Inflammatory macrophage treated with lipopolysaccharide for 1 hour (primary cell): ENCODE measurements at places on chromosomes 2 and 18.

GRCh38 chr18:37714691-37715090 is 149.1 kb upstream of the CELF4 start:
- DNase-seq, result no peak

DNA sequence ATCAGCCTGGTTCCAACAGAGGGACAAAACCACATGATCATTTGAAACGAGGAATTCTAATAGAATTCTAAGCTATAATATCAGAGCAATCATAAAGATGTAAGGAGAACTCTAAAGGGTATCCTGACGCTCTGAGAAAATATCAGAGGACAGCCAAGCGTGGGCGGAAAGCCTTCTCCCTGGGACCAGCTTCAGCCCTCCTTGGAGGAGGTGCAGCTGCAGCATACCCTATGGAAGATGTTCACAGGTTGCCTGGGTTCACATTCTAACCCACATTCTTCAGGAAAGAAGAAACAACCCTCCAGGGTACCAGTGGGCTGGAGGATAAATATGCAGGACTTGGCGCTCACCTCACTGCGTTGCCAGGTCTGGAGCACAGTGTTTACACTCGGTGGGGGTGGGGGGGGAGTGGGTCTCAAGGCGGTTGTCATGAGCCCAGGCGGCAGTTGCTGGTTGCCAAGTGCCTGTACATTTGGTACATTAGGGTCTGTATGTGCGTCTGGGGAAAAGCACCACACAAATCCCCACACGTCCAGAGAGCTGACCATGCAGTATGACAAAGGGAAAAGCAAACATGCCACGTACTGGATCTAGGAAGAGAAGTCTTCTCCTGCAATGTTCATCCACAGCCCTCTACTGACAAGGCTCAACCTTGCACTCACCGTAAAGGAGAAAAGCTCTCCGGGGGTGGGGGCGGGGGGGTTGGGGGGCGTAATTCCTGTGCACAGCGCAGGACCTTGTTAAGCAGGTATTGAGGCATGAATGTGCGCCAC is 80.5 kb downstream of the CDH19 start:
- no peak for DNase-seq

DNA sequence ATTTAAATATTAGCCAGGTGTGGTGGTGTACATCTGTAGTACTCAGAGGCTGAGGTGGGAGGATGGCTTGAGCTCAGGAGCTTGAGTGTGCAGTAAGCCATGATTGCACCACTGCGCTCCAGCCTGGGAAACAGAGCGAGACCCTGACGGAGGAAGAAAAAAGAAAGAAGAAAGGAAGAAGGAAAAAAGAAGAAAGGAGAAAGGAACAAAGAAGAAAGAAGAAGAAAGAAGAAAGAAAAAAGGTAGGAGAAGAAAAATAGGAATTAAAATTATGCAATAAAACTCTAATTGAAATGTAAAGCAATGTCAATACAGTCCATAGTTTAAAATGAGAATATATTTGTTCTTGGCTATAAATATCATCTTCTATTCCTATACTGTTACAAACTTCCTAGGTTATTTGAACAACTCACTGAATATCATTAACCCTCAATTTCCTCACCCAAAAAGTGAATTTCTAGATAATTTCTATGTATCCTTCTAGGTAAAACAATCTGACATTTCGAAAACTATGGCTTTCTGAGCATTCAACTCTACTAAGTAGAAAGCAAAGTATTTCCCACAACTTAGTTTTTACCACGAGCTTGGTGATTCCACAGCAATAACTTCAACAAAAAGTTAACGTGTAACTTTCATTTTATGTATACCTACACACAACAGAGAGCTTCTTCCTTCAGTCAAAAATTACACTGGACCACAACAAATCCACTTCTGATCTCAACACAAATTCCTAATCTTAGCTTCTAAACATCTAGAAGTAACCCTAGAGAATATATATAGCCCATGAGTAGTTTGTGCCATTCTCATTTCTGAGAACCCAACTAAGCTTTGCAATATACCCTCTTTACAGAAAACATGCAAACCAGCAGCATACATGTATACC is 19.7 kb downstream of the LPIN2 start:
- no peak for DNase-seq

DNA sequence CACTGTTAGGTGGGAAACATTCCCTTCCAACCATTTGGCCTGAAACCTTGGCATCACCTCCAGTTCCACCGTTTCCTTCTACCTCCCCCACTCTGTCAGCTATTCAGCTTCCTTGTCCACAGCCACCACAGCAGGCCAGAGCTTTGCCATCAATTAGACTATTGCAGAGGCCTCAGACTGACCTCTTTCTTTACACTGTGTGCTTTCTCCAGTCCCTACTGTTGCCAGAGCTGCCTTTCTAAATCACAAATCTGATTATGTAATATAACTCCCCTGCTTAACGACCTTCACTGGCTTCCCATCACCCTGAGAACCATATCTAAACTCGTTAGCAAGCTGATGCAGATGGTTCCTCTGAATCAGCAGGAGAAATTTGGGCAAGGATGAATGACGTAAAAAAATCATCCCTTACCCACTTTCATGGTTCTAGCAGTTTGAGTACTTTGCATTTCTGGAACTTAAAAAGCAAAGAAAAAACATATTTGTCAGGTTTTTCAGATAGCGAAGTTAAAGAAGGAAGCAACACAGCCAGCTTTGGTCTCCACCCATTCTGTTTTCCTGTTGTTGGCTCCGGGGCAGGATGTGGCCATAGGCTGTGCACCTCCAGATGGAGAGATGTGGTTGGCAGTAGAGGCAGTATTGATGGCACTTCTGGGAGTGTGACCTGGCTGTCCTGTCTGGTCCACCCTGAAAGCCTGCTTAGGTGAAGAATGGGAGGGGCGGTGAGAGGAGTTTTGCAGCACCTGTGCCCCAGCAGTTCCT is 422.1 kb downstream of the PARD3B start:
- DNase-seq, result no peak

DNA sequence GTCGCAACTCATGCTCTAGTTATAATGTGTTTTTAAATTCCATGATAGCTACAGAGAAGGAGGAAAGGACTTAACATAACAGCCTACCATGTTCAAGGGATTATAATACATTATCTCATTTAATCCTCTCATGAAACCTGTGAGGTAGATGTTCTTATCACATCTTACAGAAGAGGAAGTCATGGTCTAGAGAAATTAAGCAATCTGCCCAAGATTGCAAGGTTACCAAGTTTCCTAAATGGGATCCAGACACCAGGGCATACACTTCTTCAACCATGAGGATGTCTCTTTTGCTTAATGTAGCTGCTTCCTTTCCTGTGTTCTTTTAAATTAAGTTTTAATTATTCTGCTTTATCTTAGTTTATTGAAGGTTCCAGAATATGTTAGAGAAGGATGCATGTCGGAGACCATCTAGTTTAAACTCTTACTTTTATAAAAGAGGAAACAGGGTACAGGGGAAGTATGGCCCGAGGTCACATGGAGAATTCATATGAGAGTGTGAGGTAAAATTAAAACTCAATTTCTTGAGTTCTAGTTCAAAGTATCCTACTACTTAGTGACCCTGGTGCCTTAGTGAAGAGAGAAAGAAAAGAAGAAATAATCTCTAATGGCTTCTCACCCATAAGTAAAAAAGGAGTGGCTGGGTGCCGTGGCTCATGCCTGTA is 3.6 kb upstream of the IL1A start:
- DNase-seq, result peak; percentile 89

DNA sequence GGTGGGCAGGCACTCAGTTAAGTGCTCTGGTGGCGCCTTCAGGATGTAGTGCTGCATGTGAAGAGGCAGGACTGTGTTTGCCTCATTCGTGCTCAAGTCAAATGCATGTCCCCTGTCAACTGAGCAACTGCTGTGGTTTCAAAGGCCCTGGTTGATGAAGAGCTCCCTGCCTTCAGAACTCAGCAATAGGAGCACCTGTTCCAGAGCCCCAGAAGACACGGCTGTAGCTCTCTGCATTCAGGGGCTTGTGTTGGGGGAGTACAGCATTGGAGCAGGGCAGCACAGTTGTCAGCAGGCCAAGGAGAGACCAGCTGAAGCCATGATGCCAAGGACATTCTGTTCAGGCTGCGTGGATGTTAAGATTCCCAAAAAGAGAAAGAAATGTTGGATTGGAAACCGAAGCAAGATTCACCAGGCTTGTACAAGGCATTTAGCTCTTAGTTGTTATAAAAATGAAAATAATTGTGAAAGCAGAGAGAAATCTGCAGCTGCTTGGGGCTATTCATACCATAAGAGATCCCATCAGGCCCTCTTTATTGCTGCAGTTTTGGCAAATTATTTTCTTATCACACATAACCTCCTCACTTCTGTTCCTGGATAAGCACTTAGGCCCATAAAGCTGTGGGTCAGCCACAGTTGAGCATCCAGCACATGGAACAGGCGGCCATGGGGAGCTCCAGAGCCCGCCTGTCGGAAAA is 252.4 kb upstream of the ZNF521 start:
- no peak for DNase-seq

- peak; percentile 57 for DNase-seq
Observed at GRCh38 chr18:57771193-57771592, 31.9 kb downstream of the ATP8B1 start.

- no peak for DNase-seq
Observed at GRCh38 chr18:44997174-44997573, 316.5 kb downstream of the SETBP1 start.

- no peak for DNase-seq
Observed at GRCh38 chr2:134932864-134933526, 14.4 kb downstream of the CCNT2 start.

DNA sequence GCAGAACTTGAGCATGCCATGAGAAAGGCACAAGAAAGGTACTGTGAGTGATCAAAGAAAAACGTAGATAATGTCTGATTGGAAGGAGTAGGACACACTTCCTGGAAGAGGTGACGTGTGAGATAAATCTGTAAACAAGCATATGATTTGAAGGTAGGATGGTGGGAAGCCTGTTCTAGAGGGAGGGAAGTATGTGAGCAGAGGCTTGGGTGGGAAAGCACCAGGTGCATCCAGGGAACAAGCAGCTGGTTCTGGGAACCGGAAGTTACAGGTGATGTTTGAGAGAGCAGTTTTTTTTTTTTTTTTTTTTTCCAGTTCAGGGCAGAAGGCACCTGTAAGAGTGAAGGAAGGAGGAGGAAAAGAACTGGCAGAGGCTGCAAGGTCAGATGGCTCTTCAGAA is 116.6 kb upstream of the EFEMP1 start:
- no peak for DNase-seq

DNA sequence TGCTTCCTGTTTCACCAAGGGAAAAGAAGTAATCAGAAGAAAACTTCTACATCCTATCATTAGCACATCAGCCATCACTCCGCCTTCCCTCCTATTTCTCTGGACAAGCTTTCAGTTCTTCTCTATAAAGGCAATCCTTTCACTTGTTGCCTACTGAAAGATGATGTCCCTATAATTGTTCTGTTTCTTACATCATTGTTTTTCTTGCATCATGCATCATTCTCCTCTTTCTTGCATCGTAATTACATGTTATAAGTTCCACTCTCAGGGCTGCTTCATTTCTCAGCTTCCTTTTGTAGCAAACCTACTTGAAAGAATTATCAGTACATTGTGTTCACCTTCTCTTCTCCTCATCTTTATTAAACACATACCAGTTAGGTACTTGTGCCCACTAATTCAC is 7.2 kb downstream of the SLC30A6 start:
- DNase-seq, result peak; percentile 6
